Prostate gland (tissue), 2 donors: ENCODE measurements at places on chromosomes 12 and 14. TPM values are rescaled to one million over a fixed set of nuclear protein-coding genes. Genes with fewer than 3 reads are reported as not detected.

DNA sequence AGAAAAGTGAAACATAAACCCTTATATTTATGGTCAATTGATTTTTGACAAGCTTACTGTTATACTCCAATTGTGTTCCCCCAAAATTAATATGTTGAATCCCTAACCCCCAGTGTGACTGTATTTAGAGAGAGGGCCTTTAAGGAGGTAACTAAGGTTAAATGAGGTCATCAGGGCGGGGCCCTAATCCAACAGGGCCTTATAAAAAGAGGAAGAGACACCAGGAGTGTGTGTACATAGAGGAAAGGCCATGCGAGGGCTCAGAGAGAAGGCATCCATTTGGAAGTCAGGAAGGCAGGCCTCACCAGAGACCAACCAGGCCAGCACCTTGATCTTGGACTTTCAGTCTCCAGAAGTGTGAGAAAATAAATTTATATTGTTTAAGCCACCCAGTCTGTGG, 6.5 kb upstream of the VTI1B start:
- DNase-seq, result no peak

DNA sequence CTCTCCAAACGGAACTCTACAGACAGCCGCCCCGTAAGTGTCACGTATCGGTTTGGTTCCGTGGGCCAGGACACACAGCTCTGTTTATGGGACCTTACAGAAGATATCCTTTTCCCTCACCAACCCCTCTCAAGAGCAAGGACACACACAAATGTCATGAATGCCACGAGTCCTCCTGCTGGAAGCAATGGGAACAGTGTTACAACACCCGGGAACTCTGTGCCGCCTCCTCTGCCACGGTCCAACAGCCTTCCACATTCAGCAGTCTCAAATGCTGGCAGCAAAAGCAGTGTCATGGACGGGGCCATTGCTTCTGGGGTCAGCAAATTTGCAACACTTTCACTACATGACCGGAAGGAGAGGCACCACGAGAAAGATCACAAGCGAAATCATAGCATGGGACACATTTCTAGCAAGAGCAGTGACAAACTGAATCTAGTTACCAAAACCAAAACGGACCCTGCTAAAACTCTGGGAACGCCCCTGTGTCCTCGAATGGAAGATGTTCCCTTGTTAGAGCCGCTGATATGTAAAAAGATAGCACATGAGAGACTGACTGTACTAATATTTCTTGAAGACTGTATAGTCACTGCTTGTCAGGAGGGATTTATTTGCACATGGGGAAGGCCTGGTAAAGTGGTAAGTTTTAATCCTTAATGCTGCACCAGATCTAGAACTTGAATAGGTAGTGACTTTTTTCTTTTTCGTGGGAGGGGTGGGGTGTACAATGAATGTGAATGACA, 69.7 kb downstream of the WDR20 start:
- no peak for DNase-seq

- no peak for DNase-seq
Measured at GRCh38 chr14:61602003-61602732, 93.1 kb upstream of the HIF1A start.

- no peak for DNase-seq
Measured at GRCh38 chr12:30106204-30106965, 322.6 kb upstream of the TMTC1 start.

GRCh38 chr12:51887476-51888315, at the start of gene ANKRD33:
TSS of gene ANKRD33 (plus strand) at chr12:51888103. CDS start at chr12:51888187, 84 bp downstream.
- DNase-seq, result no peak

GRCh38 chr12:34347367-34347766, 325.1 kb downstream of the ALG10 start:
- DNase-seq, result no peak

The FAM186B gene
- total RNA-seq, result 10.0 TPM

The CLEC4C gene
- 1.3 TPM for total RNA-seq

DNA sequence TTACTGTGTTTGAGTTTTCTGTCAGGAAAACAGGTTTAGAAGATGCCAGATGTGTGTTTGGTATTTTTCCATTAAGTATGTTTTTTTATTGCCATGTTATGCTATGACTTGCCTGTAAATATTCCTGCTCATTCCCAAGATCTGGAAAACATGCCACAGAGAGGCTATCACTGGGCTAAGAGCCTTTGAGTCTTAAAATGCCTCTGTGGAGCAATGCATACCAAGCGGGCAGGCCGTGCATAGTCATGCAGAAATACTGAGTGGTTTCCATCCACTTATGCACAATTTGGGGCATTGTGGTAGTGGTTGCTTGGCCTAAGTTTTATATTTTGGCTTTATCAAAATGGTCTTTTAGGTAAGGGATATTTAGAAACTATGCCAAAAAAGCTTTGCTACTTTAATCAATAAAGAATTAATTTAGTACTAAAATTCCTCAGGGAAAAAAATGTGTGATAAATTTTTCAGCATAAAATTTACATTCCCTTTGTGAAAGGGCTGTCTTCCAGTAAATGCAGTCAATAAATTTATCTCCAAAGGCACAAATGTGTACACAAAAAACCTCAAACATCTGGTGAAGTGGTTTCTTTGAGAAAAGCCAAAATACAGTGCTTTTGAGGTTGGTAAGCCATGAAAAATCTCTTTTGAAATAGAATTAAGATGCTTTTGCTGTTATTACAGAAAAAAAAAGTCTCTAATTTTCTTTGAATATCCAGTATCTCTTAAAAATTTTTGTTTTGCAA, 341.3 kb upstream of the FBXO33 start:
- DNase-seq, result no peak

DNA sequence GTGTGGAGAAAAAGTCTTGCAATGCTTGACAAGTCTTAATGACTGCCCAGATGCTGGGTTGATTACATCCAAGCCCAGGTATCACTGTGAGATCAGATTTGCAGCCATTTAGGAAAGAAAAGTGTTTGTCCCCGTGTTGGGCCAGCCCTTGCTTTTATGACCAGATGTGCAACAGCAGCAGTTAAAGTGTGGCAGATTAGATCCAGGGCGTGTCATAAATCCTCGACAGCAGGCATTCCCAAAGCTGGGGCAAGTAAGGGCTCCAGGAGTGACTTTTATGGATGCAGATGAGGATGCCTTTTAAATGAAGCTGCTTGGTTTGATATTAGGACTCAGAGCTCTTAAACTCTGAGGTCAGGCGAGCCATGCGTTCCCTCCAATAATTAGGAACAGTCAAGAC, 1.7 kb downstream of the SMOC1 start:
- no peak for DNase-seq

The MGAT4C gene
- total RNA-seq, result 2.6 TPM

DNA sequence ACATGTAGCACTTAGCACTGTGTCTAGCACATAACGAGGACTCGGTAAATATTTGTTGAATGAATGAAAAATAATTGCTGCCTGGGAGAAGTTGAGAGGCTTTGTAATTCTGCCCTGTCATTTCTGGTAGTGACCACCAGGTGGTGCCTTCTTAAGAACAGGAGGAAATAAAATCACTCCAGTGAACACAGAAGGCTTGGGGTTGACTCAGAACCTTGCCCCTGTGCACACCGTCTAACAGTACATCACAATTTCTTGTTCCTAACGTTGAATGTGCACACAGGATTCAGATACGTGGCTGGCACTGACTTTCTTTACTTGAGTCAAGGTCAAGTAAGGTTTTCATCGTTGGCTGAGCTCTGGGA, 91.8 kb downstream of the RGS6 start:
- DNase-seq, result no peak

DNA sequence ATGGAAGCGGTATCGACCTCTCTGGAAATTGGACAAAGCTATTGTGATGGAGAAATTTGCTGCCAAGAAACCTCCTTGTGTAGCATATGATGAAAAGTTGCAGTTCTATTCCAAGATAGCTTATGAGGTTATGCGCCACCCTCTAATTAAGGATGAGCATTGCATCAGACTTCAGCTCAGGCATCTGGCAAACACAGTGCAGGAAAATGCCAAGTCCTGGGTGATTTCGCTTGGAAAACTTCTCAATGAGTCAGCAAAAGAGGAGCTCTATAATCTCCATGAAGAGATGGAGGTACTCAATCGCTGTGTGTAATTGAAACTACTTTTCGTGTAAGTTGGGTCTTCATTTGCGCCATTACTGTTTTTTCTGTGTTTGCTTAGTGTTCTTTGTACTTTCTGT, 51.2 kb downstream of the DNAH10 start:
- no peak for DNase-seq

The ST8SIA1 gene
- 18.8 TPM for total RNA-seq

The RNASE7 gene
- 0.74 TPM for total RNA-seq

GRCh38 chr14:81102217-81102616, 118.5 kb downstream of the GTF2A1 start:
- DNase-seq, result no peak
